CD4-positive, alpha-beta T cell treated with Interleukin-2 at 100 ng/mL for 4 hours (primary cell): ENCODE measurements at places on chromosomes 2 and 18.

DNA sequence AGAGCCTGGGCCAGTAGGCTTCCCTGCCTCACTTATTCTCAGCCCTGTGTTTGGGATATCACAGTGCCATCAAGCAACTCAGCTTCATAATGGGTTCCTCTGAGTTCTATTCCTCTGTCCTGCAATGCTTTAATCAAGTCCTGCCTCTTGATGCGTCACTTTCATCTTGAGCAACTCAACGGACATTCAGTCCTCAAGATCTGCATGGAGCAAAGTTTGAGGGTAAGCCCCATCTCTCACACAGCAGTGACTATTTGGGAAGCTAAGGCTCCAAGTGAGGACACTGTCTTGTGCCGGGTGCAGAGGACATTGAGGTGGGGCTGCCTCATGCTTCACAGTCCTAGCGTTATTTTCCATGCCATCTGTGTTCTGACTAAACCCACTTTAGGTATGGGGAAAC is 50.9 kb upstream of the PLB1 start:
- no peak for DNase-seq

DNA sequence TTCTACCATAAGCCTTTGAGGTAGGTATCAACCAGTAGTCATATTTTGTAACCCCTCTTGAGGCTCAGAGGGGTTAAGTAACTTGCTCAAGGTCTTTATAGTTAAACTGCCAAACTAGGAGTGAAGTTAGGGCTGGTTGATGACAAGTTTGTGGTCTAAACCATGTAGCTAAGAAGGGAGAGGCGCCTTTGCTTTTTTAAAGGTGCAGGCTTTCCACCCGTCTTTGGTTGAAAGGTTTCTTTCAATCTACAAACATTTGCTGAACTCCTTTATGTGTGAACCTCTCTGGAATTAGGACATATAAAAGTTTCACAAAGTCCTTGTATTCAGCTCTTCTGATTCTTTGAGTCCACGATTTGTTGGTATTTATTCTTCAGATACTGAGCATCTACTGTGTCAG is 2.4 kb upstream of the MTA3 start:
- DNase-seq = no peak

GRCh38 chr18:68454511-68455228 is 260.2 kb downstream of the TMX3 start:
- no peak for DNase-seq

GRCh38 chr2:39487398-39488250 is 50.5 kb upstream of the MAP4K3 start:
- no peak for DNase-seq

GRCh38 chr2:160014227-160014626 is 48.2 kb downstream of the PLA2R1 start:
- no peak for DNase-seq

DNA sequence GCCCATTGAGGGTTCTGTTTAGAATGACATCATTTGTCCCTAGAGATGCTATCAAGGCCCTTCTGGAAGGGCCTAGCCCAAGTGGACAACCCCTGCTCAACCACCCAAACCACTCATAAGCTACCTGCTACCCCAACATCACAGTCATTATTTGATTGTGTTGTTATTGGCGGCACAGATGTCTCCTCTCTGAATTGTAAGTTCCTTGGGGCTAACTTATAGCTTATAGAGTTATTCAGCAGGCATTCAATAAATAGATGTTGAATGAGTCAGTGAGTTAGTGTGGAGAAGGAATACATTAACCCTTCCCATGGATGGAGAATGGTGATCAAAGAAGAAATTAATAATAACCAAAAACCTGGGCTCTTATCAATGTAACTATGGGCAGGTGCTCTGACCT is 80.0 kb downstream of the ACAA2 start:
- DNase-seq = no peak

DNA sequence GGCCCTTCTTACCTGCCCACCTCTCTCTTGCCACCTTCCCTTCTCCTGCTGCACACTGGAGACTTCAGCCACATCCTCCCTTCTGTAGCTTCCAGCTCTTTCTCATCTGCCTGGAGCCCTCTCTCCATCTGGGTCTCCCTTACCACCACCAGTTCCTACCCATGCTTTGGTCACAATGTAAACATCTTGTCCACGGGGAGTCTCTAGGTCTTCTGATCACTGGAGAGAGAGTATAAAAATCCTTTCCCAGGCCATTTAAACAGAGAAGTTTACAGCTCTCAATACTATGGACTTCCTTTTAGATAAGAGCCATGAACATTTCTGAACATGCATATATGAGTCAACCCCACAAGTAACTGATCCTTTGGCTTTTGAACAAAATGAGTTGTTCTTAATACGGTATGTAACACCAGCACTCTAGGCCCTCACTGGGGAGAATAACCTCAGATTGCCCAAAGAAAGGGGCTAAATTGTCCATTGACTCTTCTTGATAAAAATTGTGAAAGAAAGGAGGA is 5.8 kb downstream of the ARHGAP25 start:
- DNase-seq = no peak

DNA sequence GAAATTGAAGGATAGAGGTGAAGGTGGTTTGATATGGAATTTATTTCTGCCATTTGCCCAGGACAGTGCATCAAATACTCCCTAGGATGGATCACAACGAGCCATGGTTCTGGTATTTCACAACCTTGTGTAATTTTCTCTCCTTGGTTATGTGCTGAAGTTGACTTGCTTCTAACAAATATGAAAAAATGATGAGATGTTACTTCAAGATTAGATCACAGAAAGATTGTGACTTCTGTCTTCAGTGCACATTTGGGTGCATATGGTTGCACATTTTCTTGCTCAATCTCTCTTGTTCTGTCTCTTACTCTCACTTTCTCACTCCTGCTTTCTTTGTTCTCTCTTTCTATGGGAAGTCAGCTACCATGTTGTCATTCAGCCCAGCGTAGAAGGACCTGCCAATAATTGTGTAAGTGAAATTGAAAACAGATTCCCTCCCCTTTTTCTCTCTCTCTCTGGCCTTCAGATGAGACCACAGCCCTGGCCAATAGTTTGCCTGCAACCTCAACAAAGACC is 104.6 kb upstream of the RMDN2 start:
- DNase-seq = no peak

DNA sequence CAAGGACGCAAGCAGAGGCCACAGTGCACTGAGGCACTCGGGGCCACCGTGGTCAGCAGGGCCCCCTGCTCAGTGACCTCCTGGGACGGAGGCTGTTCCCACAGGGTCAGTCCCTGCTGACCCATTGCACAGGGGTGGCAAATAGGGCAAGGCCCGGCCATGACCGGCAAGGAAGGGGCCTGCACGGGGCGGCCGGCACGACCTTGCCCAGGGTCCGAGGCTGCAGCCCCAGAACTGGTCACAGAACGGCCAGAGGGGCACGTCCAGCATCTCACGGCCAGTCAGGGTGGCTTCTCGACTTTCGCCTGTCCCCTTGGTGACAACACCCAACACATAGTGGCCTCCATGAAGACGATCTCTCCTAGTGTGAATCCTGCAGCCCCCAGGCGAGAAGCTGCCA is 27.6 kb upstream of the OTOS start:
- DNase-seq = no peak

DNA sequence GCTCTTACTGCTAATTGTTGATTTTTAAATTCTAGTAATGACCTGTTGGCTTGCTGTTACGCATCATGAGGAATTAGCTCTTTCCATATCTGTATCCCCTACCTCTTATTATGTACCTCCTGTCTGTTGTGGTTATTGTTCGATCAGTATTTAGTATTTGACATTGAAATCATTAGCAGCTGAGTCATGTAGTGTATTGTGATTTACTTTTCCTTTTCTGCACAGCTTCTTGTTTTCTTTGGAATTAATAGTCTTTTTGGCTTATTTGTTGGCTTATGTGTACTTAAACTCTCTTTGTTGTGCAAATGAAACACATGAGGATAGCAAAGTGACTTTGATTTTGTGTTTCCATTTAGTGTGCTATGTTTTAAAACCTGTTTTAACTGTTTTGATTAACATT is 4.3 kb downstream of the EPB41L5 start:
- no peak for DNase-seq

- DNase-seq = no peak
Measured at GRCh38 chr18:73835656-73836364, 311.8 kb downstream of the FBXO15 start.

- no peak for DNase-seq
Measured at GRCh38 chr2:238128534-238129001, 9.9 kb upstream of the KLHL30 start.

GRCh38 chr18:24611075-24611474 is 150.6 kb downstream of the HRH4 start:
- DNase-seq = no peak

DNA sequence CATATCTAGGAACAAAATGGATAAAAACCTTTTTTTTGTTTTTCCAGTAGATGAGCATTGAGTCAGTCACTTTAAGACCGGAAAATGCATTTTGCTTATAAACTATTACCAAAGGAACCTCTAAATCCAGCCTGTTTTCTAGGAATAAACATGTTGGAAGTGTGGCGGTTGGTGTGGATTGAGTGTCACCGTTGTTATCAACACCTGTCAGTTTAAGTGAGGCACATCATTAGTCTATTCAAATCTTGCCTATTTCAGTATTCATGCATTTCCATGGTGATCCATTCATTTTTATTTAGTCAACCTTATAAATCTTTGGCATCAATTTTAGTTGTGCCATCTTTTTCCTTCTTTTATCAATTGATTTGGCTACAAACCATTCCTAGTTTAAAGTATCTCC is 3.3 kb downstream of the KLHL29 start:
- no peak for DNase-seq

- DNase-seq = no peak
Measured at GRCh38 chr2:115484486-115484885, 1042.0 kb downstream of the DPP10 start.

DNA sequence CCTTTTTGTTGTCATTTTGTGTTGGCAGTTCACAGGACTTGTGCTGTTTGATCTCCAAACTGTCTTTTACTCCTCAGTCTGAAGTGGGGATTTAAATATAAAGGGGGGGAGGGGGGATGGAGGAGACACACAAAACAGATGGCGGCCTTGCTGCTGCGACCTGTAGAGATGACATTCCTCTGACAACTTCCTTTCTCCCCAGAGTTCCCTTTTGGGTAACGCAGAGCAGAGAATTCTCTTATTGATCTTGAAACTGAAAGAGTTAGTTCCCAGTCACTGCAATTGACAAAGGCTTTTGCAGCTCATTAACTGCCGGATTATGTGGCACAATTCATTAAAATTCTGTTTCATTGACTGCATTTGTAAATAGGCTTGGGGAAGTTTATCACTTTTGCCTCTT is 279.3 kb downstream of the TSN start:
- no peak for DNase-seq

- peak; percentile 18 for DNase-seq
Measured at GRCh38 chr2:191302459-191303139, 57.4 kb downstream of the MYO1B start.

DNA sequence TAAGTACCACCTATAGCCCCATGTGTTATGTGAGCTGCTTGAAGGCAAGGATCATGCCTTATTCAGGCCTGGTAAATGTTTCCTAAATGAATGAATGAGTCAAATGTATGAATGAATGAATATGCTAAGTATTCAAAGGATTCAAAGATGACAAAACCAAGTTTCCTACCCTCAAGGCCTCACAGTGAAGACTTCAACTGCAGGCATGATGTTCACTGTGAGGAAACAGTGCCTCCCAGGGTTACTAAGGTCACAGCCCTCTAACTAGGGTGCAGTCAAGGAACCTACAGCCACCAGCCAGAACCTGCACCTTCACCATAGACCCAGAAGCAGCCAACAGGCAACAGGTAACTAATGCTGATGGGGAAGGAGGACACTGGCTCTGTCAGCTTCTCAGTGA is 69.3 kb downstream of the SUMO1 start:
- DNase-seq = no peak

DNA sequence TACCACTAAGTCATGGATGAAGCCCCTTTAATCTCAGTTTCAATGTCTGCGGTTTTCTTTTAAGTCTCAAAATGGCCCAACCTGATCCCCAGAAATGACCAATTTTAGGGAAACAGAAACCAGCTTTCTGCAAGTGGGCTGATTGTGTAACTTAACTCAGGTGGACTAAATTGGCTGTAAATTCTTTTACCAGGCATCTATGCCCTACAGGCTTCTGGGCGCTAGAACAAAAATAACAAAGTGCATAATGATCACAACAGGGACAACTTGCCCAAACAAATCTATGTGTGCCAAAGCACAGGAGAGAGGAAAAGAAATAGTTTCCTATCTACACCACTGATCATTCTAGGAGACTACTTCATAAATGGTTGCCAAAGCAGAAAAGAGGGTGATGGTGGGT is 112.3 kb upstream of the SETBP1 start:
- DNase-seq = no peak

- DNase-seq = no peak
Measured at GRCh38 chr18:59954241-59954640, 54.4 kb downstream of the PMAIP1 start.

- DNase-seq = no peak
Measured at GRCh38 chr2:40548521-40548920, 96.6 kb upstream of the SLC8A1 start.

- DNase-seq = no peak
Measured at GRCh38 chr2:186093174-186093573, 354.6 kb downstream of the FSIP2 start.

GRCh38 chr2:239179851-239180371 is 220.9 kb downstream of the HDAC4 start:
- no peak for DNase-seq

DNA sequence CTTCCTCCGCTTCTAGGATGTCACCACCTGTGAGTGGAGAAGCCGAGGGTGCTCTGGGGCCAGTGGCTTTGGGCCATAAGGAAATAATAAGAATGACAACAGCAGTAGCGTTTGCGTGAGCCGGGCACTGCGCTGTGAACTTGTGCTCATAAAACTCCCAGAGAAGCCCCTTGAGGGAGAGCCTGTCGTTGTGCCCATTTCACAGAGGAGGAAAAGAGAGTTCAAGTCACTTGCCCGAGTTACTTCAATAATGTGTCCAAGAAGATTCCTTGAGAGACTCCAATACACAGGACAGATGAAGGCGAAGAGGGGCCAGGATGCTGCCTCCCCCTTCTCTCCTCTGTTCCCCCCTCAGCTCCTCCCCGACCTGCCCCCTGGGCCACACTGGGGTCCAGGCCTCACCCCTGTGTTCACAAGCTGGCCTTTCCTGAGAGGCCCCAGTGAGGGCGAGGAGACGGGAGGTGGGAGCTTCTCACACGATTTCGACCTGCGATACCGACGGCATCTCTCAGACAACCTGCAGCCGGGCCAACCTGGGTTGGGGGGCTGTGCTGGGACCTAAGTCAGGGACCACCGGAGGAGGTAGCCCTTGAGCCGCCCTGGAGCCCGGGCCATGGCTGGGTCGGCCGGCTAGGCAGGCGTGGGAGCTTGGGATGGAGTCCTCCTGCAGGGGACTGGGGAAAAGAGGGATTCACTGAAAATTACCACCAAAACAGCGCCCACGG is 53.5 kb upstream of the UBE2F start:
- DNase-seq = no peak

DNA sequence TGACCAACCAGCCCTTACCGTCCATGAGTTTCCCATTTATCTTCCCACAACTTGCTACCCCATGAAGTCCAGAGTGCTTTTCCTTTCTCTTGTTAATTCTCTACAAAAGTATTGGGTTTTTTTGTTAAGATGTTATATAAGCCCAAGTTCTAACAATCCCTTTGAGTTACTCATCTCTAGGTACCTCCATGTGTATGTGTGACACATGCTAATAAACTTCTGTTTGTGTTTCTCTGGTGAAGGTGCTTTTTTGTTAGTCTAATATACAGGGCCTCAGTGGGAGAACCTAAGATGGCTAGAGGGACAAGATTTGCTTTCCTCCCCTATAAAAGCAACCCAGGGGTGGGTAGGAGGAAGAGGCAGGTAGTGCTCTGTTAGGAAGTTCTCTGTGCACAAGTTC is 31.8 kb upstream of the RMDN2 start:
- no peak for DNase-seq
